ENCODE measurements at places on chromosomes 3 and 15.

DNA sequence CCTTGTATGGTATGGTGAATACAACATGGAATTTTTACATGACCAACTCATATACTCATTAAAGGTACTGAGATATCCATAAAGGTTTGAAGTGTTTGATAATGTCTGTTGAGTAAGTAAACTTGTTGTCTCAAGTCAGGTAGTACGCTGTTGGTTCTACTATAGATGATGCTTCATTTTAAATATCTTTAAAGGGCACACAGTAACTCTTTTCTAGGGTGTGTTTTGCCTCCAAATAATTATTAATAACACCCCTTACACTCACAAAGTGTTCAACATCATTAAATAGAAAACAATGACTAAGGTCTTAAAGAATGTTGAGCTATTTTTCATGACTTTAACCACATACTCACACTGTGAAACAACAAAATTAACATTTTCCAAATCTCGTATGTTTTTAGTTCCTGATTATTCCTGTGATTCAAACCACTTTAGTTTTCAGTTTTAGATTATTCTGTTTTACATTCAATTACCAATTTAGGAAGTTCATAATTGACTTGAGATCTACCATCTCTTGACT is 220.0 kb upstream of the NANOGP8 start:
- DNase-seq, result no peak

DNA sequence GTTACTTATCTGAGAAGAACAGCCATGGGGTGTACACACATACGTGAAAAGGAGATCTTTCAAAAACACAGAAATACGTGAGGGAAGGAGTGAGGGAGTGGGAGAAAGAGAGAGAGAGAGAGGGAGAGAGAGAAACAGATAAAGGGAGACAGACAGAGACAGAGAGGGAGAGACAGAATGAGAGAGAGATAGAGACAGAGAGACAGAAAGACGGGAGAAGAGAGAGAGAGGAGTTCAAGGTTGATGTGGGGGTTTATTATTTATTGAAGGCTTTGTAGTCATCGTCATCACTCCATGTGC is 64.0 kb downstream of the CHST2 start:
- DNase-seq, result no peak

- DNase-seq, result no peak
These were observed 34.5 kb downstream of the RASGRP1 start for GRCh38 chr15:38530113-38530512.

- no peak for DNase-seq
These were observed 2.4 kb upstream of the SEC62 start for GRCh38 chr3:169964176-169964575.

- no peak for DNase-seq
These were observed 285.4 kb upstream of the ROPN1 start for GRCh38 chr3:124277144-124277890.

DNA sequence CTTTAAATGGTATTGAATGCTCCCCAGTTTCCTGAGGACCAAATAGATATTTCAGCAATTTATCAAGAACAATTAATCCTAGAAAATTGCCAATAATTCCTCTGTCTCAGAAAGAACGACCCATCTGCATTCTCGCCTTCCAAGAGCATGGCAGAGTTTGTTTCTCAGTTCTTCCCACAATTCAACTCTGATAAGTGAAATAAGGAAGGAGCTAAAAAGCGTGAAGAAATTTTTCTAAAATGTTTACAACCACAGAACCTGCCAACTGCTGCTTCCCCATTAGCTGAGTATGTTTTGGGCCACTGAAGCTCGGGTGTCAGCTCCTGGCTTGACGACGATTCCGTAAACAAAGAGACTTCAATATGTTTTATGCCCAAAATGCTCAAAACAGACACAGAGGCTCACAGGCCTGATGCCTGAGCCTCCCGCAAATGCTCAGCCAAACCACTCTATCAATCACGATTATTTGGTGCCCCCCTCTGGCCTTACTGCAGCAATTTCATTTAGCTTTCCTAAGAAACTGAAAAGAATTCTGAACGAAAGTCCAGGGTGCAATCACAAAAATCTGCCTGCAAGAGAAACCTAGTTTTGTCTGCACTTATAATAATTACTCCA is 259.2 kb upstream of the CCDC54 start:
- no peak for DNase-seq

GRCh38 chr15:89442671-89443307 is 53.6 kb downstream of the RHCG start:
- peak; percentile 40 for DNase-seq

GRCh38 chr3:36944012-36944640 is 728 bp downstream of the TRANK1 start:
- no peak for DNase-seq

DNA sequence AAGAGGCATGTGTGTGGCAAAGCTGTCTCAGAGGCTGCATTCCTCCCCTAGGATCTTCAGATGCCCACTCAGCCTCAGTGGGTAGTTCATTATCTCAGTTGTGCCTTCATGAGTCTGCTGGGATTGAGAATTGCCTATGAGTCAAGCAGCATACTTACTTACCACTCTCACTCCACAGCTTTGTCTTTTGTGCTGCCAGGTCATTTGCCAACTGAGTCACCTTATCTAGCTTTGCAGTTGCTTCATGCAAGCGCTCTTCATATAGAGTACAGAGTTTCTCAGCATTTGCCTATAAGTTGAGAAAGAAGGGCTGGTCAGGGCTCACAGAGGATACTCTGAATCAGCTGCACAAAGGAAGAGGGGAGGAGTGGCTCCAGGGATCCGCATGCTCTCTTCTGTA is 89.5 kb downstream of the MYH15 start:
- no peak for DNase-seq

- no peak for DNase-seq
These were observed 3.1 kb downstream of the RCCD1 start for GRCh38 chr15:90957791-90958190.

DNA sequence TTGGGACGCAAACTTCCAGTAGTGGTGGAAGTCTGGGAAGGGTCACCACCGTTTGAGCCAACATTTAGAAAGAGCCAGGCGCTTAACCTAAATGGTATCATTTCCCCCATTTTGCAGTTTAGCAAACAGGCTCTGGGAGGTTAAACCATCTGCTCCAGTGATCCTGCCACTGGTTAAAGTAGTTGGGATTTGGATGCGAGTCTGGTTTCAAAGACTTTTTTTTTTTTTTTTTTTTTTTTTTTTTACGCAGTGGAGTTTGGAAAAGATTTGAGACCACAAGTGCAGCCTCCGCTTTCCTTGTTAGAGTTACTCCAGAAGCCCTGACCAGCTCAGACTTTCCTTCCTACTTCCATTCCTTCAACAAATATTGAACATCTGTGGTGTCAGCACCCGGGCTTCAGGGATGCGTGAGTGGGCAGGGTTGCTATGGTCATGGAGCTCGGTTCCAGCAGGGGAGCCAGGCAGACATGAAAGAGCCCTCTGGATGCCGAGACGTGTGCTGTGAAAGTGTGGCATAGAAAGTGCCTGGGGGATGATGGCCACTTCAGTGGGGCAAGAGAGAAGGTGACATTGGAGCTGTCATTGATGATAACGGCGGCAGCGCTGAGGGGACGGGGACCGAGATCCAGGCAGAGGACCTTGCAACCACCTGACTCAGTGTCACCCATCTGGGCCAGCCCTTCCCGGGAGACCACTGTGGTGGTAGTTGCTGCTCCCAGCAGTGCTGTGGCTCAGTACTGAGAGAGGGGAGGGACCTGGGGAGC is 1.1 kb upstream of the RNU6-1 start:
- DNase-seq, result no peak

GRCh38 chr3:187288131-187288854 is 3.2 kb downstream of the MASP1 start:
- no peak for DNase-seq

- DNase-seq, result no peak
These were observed 20.9 kb downstream of the RAF1 start for GRCh38 chr3:12643010-12643380.

DNA sequence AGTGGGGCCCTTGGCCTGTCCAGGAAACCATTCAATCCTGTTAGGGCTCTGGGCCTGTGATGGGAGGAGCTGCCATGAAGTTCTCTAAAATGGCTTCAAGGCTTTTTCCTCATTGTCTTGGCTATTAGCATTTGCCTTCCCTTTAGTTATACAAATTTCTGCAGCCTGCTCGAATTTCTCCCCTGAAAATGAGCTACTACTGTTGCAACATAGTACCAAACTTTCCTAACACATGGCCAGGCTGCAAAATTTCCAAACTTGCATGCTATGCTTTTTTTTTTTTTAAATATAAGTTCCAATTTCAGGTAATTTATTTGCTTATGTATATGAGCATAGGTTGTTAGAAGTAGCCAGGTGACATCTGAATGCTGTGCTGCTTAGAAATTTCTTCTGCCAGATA is 560.8 kb upstream of the TBL1XR1 start:
- DNase-seq, result no peak

GRCh38 chr3:131540143-131540542 is 37.4 kb upstream of the MRPL3 start:
- no peak for DNase-seq

All from GM18507 (cell line).